SW 1271 (cell line): ENCODE measurements at places on chromosomes 1 and 21.
A peak's percentile ranks its signal among the peaks of the same experiment; 100 is the strongest.

- no peak for DNase-seq
These were observed 102.2 kb downstream of the PHTF1 start for GRCh38 chr1:113657126-113657525.

GRCh38 chr21:35096959-35097358, 47.9 kb upstream of the RUNX1 start:
- DNase-seq = no peak

DNA sequence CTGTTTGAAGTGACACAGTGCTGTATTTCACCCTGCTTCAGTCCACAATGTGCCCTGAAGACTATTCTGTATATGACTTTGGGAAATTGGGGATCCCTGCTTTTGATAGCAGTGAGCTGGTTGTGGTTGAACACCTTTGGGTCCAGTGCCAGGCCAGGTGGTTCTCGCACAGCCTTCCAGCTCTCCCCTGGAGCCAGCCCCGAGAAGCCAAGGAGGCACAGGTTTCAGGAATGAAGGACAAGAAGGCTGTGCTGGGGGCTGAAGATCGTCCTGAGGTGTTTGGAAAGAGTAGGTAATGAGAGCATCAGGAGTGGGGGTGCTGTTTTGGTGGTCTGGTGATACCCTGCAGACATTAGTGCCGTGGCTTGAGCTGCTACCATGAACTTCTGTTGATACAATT, 131.4 kb upstream of the COL6A1 start:
- DNase-seq = no peak

- DNase-seq = no peak
These were observed 51.0 kb downstream of the MYSM1 start for GRCh38 chr1:58648842-58649241.

DNA sequence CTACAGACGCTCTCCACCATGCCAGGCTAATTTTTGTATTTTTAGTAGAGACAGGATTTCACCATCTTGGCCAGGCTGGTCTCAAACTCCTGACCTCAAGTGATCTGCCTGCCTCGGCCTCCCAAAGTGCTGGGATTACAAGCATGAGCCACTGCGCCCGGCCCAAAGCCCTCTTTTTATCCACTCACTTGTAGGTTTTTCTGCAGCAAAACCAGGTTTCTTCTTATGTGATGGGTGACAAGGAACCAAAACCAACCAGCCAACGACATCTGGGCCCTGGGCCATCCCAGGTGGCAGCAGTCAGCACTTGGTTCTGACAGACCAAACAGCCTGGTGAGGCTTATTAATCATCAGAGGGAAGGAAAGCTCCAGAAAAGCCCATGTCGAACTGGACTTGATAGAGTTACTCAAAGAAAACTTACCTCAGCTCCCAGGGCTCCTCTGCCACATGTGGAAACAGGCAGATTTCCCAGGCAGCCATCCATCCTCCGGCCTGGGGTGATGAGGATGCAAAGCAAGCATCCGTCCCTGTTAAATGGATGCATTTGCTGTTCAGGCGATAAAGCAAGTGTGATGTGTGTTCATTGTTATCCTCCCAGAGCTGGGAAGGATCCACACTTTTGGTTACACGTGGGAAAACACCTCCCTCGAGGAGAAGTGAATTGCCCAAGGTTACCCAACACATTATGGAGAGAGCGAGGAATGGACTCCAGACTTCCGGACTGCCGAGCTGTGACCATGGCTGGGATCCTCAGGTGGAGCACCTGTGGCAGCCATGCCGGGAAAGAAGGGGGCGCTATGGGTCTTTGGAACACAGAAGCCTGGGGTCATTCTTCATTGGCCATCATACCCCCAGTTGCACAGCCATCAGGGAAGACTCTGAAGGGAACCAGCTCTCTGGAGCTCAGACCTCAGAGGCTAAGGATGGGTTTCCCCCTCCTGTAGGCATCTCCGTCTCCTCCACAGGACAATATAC, 118.8 kb downstream of the HUNK start:
- no peak for DNase-seq

DNA sequence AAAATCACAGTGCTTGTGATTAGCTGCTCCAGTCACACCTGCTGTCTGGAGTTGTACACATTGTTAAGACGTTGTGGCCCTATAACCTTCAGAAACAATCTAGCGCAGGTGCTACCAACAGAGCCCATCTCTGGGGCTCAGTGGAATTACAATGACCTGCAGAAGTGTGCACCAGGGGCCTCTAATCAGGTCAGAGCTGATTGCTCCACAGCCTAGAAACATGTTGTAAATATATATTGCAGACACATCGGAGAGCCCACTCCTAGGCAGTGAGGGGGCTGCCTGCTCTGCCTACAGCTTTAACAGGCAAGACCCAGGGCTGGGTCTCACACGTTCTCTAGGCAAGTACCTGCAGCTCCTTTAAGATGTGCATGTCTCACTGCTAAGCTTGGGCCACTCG, 302.0 kb downstream of the SIPA1L2 start:
- no peak for DNase-seq

DNA sequence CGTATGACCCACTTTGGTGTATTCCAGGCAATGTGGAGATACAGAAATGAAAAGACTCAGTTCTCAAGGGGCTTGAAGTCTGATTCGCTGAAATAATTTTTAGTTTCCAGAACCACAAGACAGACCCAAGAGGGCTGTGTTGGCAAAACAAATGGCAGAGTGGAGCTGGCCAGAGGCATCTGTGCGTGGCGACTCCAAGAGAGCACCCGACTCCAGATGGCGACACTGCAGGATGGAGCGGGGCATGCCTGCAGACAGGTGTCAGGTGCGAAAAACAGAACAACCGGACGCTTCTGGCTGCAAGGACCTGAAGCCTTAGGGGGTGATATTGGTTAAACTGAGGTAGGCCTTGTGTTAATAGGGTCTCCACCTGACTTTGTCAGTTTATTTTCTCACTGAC, 31.7 kb upstream of the COQ8A start:
- DNase-seq = no peak

DNA sequence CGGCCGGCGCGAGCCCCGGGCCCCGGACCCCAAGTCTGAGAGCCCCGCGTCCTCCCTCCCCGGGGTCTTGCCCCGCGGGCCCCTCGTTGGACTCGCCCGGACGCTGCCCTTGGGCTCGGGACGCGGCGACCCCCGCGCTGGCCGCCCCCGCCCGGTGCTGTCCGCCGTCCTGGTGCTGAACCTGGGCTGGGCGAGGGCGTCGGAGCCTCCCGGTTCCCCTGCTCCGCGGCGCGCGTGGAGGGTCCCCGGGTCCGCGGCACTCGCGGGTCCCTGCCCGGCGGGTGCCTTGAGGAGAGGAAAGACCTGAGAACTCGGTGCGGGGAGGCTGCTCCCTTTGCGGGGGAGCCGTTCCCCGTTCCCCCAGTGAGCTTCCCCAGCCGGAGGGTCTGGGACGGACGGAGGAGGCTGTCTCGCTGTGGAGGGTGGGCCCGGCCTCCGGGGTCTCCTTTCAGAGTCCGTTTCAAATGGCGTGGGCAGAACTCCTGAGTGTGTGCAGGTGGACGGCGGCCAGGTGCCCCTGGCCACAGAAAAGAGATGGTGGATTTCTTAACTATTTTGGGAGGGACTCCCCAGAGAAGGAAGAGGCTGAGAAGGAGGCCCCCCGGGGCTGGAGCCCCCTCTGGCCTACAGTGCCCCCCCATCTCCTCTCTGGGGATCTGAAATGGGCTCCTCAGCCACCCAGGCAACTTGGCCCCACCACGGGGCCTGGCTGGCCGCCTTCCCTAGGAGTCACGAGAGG, 595 bp downstream of the GABRD start:
- no peak for DNase-seq

- DNase-seq = no peak
These were observed 323.1 kb upstream of the FAM78B start for GRCh38 chr1:166489670-166490436.

- no peak for DNase-seq
These were observed 57.8 kb downstream of the SIK1 start for GRCh38 chr21:43369124-43369523.

DNA sequence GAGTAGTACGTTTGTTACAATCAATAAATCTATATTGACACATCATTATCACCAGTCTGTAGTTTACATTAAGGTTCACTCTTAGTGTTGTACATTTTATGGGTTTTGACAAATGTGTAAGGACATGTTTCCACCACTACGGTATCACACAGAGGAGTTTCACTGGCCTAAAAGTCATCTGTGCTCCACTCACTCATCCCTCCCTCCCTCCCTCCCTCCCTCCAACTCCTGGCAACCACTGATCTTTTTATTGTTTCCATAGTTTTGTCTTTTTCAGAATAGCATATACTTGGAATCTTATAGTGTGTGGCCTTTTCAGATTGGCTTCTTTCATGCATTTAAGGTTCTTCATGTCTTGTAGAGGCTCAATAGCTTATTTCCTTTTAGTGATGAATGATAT, 44.1 kb upstream of the RHOU start:
- no peak for DNase-seq

DNA sequence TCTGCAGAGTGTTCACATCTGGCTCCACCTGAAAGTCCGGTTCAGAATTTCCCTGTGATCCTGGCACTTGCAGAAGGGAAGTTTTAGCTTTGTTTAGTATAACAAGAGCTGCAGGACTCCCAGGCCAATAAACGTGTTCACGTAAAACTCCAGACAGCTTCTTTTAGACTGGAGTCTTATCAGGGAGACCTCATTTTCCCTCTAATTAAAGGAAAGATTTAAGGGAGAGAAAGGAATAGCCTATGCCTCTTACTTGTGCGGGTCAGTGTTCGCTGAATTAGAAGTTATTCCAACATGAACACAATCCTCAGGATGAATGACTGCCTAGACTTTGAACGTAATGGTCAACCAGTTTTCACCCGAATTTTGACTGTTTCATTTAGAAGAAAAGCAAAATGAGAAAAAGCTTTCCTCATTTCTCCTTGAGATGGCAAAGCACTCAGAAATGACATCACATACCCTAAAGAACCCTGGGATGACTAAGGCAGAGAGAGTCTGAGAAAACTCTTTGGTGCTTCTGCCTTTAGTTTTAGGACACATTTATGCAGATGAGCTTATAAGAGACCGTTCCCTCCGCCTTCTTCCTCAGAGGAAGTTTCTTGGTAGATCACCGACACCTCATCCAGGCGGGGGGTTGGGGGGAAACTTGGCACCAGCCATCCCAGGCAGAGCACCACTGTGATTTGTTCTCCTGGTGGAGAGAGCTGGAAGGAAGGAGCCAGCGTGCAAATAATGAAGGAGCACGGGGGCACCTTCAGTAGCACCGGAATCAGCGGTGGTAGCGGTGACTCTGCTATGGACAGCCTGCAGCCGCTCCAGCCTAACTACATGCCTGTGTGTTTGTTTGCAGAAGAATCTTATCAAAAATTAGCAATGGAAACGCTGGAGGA, 202.1 kb upstream of the SGIP1 start:
- DNase-seq = no peak

DNA sequence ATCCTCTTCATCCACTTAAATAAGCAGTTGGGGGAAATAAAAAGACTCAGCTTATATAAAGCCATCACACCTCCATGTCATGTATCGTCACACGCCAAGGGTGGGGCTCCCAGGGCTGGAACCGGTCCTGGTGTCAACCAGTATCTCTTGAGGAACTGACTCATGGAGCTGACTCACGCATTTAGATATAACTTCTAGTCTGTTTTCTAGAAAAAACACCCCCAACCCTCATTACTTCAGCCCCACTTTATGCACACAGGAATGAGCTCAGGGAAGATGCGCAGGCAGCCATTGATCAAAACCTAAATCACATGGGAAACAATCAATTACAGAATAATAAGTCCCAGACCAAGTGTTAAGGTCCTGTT, 6.9 kb upstream of the IL22RA1 start:
- peak; percentile 48 for DNase-seq

GRCh38 chr1:179197690-179198297, 31.7 kb downstream of the ABL2 start:
- no peak for DNase-seq

DNA sequence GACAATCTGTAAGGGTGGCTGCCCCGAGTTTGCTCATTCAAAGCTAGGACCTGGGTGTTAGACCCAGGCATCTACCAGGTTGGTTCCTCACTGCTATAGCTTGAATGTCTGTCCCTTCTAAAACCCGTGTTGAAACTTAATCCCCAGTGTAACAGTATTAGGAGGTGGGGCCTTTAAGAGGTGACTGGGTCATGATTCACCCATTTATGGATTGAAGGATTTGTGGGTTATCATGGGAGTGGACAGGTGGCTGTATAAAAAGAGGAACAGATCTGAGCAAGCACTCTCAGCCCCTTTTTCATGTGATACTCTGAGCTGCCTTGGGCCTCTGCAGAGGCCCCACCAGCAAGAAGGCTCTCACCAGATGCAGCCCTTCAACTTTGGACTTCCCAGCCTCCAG, 29.4 kb downstream of the PSMG1 start:
- no peak for DNase-seq

GRCh38 chr1:66302815-66303214, 231.1 kb upstream of the SGIP1 start:
- DNase-seq = no peak

DNA sequence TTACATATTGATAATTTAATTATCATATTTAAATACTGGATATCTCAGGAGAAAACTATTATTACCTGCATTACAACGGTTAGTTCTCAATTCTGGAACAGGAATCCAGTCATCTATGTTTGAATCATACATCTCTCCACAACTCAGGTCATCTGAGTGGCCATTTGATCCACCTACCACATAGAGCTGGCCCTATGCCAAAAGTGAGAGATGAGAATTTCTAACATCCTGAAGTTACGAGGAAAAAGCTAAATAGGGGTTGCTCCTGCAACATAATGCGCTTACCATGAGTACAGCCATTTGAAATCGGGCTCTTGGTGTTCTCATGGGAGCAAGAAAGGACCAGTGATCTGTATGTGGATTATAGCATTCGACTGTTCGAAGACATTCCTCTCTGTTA, 16.9 kb downstream of the IVNS1ABP start:
- DNase-seq = no peak

DNA sequence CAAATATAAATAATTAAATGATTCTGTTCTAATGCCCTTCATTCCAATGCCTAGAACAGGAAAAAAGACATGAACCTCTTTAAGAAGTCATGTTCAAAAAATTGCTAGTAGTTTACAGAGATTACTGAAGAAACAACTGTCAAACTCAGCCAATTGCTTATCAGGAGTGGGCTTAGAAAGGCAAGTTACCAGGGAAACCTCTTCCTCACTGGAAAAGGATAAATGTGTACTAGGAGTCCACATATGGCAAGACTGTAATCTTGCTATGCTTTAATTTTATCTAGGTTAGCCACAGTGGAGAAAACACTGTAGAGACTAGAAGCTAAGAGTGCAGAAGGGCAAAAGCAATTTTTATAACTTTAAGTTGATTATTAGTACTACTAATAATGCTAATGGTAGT, 42.1 kb upstream of the DEPDC1 start:
- DNase-seq = no peak

GRCh38 chr1:99829269-99829668, 20.9 kb upstream of the AGL start:
- no peak for DNase-seq

- no peak for DNase-seq
These were observed 7.4 kb downstream of the BTBD8 start for GRCh38 chr1:92087542-92087941.

DNA sequence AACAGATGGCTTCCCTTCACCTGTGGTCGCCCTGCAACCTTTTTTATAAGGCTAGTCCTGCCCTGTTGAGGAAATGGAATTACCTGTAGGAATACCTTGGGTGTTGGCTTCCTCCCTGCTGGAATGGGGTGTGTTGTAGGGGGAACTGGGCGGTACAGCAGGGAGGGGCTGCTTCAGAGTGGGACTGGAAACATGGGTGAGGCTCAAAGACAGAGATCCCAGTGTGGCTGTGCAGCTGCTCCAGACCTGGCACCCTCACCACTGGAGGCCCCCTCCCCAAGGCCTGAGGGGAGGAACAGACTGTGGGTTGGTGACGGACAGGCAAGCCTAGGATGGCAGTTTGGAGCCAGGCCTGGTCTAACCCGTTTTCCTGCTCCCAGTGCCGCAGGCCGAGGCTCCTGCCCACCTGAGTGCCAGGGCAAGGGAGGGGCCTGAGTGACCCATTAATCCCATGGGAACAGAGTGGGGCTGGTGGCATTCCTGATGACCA, 4.5 kb downstream of the EFNA3 start:
- no peak for DNase-seq
